ENCODE measurements at places on chromosomes 7 and 10.

- no peak for DNase-seq
Measured at GRCh38 chr7:30436518-30436917, 42.1 kb downstream of the NOD1 start.

DNA sequence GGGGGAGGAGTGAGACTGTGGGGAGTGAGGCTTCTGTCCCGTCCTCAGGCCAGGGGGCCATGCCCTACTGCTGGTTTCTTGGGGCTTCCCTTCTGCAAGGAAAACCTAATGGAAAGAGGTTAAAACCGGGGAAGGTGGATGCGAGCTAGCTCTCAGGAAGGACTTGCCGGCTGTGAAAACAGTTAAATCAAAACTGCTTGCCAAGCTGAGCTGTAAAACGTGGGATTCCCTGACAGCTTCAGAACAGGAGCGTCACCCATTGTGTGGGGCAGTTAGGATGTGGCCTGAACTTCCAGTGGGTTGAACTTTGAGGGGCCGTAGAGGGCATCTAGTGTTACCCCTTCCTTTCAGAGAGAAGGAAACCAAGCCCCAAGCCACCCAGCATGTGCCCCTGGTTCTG, 13.1 kb downstream of the TSPAN15 start:
- no peak for DNase-seq

- no peak for DNase-seq
Measured at GRCh38 chr10:63388421-63389031, 77.3 kb downstream of the JMJD1C start.

- DNase-seq, result no peak
Measured at GRCh38 chr7:139394540-139394939, 34.8 kb downstream of the LUC7L2 start.

DNA sequence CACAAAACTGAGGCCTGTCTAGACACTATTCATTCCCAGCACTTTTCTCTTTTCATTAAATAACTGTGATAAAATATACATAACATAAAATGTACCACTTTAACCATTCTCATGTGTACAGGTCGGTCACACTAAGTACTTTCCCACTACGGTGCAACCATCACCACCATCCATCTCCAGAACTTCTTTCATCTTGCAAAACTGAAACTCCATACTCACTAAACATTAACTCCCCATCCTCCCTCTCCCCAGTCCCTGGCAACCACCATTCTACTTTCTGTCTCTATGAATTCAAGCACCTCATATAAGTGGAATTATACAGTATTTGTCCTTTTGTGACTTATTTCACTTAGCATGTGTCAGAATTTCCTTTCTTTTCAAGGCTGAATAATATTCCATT, 53.0 kb downstream of the ARHGAP12 start:
- no peak for DNase-seq

DNA sequence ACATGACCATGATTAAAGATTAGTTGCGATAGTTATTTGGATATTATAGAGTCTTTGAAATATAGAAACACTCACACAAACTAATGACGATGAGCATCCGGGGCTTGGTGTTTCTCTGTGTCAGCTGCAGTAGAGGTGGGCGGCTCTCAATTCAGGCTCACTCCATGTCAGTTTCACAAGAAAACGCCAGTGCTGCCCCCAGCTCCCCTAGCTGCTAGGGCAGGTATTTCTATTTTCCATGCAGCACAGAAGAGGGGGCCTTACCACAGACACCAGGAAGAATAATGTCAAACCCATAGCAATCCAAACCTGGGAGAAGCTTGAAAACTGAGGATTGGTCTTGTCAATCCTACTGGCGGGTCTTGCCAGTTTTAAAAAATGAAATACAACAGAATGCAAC, 197.1 kb downstream of the PHTF2 start:
- no peak for DNase-seq

DNA sequence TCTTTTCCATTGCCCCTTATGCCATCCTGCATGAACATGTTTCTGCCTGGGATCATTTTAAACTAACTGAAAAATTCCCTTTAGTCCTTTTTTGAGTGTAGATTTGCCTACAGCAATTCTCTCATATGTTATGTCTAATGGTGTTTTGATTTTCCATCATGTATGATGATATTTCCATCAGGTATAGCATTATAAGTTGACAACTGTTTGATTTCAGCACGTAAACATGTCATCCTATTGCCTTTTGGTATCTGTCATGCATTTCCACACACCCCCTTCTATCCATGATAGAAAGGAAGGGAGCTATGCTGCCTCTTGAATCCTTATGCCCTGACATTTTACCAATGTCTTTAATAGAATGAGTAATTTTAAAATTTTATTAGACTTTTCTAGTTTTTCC, 116.8 kb downstream of the ZPBP start:
- DNase-seq, result no peak

- no peak for DNase-seq
Measured at GRCh38 chr7:94971051-94971867, 63.9 kb downstream of the PPP1R9A start.

DNA sequence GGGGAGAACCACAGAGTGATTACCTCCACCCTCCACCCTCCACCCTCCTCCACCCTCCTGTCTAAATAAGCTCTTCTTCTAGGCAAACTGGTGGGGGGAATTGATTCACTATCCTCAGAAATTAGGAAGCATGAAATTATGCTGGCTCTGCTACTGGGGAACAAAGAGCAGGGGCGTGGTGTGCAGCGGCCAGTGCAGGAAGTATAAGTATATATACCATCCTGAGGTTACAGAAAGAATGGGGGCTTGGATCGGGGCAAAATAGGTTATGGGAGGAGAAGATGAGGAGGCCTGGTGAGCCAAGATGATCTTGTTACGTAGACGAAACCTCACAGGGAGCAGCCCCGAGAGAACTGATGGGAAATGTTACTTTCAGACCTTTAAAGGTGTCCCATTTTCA, 49.1 kb downstream of the SYPL1 start:
- no peak for DNase-seq

- no peak for DNase-seq
Measured at GRCh38 chr10:17452060-17452841, 2.1 kb downstream of the ST8SIA6 start.

DNA sequence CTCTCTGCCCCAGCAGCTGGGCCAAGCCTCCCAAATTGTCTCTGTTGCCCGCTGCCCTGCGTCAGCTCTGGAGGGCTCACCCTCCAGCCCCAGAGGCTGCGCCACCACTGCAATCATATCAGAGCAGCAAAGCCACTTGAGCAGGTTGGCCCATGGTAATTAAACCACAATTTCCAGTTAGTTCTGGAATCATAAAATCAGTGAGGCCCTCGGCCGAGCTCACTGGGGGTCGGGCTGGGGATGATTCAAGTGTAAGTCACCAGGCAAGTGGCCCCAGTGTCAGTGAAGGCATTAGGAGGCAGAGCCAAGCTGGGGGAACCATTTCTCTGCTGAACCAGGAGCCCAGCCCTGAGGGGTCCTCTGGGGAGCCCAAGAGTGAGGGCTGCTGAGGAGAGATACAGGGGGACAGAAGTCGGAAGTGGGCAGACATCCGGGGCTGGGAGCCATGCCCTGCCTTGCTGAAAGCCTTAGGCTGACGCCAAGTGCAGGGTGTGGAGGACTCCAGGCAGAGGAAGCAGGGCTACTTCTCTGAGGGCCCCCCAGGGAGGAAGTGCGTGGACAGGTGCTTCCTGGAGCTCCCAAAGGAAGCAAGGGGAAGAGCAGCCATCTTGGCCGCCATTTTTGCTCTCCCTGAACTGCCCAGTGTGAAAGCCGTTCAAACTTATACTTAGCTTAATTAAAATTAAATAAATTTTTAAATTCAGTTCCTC, 29.5 kb upstream of the SLC29A3 start:
- DNase-seq, result no peak

DNA sequence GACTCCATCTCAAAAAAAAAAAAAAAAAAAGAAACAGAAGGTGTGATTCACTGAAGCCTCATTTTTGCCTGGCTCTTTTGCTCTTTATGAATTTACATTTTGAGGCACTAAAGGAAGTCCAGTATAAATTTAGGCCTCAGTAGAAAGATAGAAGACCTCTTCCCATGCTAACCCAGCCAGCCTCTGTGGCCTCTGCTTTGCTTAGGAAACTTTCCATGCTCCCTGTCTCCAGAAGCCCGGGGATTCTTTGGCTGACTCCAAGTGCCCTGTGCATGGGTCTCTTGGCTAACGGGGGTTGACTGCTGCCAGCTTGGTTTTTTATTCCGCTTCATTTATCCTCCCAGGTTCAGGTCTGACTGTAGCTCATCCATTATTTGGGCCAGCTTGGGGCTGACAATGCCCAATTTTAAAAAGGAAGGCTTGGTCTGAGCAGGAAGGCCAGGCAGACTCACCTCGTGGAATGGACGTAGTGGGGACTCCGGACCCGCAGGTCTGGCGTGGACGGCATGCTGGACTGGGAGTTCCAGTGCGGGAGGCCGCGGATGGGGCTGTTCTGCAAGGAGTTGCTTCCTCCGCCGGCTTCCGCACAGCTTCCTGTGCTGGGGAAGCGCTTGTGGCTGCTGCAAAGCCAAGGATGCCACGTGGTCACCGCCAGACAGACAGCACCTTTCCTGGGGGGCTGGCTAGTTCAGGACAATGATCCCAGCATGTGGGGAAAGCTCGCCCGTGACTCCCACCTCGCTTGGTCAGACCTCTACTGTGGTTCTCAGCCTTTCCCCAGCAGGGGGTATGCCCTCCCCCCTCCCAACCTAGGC, 72.3 kb downstream of the PRPF18 start:
- DNase-seq, result no peak

DNA sequence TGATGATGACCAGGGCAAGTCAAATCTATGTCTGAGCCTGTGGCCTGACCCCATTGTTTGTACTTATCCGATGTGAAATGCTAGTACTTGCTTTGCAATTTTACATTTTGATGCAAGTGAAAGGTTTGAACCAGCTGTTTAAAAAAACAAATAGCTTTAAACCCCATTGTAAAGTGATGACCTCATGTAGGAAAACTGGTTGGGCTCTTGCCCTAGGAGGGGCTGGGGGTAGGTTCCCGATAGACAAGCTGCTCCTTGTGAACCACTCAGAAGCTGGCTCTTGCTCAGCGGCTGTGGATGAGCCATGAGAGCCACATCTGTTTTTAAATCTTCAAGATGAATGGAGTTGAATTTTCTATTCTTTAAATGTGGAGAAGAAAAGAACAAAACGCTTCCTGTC, 185.3 kb downstream of the WDR11 start:
- peak; percentile 62 for DNase-seq

GRCh38 chr10:3969876-3970666, 185.1 kb upstream of the KLF6 start:
- DNase-seq, result peak; percentile 75

GRCh38 chr10:87918254-87918859, 54.9 kb downstream of the PTEN start:
- DNase-seq, result no peak

- DNase-seq, result peak; percentile 30
Measured at GRCh38 chr10:12782537-12782936, 219.0 kb downstream of the CCDC3 start.

GRCh38 chr10:15588635-15589508, 130.8 kb downstream of the ITGA8 start:
- no peak for DNase-seq

GRCh38 chr10:24622781-24623301, 100.8 kb downstream of the ARHGAP21 start:
- DNase-seq, result no peak

GRCh38 chr7:38189231-38189938, 11.3 kb downstream of the STARD3NL start:
- peak; percentile 54 for DNase-seq

DNA sequence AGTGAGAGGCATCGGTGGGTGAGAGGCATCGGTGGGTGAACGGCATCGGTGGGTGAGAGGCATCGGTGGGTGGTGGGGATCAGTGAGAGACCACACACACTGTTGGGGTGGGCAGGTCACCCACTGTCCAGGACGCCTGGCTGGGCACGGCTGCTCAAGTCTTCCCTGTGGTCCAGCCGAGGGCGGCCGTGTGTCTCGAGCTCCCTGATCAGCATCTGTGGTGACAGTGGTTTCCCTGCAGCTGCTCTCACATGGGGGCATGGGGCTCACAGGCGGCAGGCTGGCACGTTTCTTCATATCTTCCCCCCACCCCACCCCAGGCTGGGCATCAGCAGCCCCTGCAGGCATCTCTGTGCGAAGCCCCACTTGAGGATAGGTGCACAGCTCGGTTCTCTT, 78.2 kb downstream of the NKX6-2 start:
- no peak for DNase-seq

DNA sequence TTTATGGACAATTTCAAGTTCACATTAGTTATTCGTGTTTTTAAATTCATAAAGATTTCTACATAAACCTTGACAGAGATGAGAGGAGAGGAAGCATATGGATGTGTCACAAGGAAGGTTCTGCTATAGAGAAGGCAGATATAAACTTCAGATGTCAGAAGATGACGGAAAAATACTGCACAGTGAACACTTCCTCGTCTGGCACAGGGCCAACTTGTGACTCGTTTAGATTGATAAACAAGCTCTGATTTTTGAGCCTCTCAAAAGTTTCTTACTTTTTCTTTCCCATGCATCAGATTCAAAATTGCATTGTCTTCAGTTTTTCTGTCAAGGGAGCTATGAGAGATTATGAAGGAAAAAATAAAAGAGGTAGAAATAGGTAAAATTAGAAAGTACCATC, 156.4 kb upstream of the MINDY3 start:
- DNase-seq, result no peak

GRCh38 chr10:4247379-4247778, 462.4 kb upstream of the KLF6 start:
- DNase-seq, result peak; percentile 48

- DNase-seq, result no peak
Measured at GRCh38 chr10:13853854-13854253, 267.1 kb downstream of the PRPF18 start.

DNA sequence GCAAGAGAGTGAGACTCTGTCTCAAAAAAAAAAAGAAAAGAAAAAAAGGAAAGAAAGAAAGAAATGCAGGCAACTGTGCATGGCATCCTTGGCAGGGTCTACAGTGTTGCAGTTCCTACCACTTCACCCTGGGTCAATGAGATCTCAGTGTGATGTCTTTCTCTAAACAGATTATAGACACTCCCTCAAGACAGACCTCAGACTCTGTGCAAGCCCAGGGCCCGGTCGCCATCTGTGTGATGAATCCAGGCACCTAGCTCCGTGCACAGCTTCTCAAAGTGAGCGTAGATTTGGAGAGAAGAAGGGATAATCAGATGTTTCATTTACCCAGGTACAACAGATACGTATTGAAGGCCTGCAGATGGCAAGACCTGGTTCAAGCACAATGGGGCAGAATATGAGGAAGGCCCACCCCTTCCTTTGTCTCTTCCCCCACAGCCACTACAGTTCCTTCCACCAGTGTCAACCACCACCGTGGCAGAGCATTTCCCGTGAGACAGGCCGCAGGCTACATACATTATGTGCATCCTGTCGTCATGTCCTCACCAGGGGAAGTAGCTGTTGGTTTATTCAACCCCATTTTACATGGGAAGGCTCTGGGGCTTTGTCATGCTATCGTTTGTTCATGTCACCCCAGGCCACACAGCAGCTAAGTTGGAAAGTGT, 471.7 kb upstream of the GALNT17 start:
- DNase-seq, result no peak

- no peak for DNase-seq
Measured at GRCh38 chr7:3510101-3511020, 209.3 kb downstream of the SDK1 start.

GRCh38 chr7:2149672-2150444, 82.9 kb downstream of the MAD1L1 start:
- no peak for DNase-seq

Data from bronchial epithelial cell (primary cell).